ENCODE measurements at places on chromosomes 7 and 10.

DNA sequence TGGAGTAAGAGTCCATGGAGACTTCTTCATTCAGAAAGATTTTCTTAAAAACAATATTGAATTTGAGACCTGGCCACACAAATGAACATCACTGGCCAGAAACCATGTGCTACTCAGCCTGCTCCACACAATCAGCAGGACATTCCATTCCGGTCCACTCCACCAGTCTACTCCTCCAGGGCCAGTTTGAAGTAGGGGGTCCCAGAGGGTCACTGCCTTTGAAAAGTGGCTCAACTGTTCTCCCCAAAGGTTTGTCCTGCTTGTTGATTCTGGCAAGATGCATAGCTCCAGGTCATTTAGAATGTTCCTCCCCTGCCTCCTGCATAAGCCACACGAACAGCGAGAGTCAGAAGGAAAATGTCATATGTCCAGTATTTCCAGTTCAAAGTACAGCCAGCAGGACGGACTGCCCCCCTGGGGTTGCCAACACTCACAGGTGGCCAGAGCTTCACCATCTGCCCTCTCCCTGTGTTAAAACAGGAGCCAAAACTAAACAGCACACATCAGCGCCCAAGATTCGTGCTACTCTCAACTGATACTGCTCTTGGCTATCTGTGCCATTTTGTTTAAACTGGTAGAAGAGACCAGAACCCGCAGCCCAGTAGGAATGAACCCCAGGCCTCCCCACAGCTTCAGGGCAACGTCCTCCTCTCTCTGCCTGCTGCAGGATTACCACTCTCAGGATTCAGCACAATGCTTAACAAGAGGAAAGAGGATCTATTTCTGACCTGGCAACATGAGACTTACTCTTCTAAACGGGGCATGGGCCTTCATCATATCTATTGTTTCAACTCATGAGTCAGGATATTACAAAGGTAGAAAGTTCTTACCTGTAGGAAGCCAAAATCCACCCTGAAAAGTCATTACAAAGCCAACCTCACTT is 11.3 kb downstream of the GRB10 start:
- DNase-seq: no peak

- DNase-seq: peak; percentile 54
Observed at GRCh38 chr10:119501690-119502089, 40.8 kb downstream of the RGS10 start.

- DNase-seq: peak; percentile 36
Observed at GRCh38 chr7:128361411-128362379, at the start of gene PRRT4. Gene PRRT4 (minus strand): TSS chr7:128361690.

- DNase-seq: no peak
Observed at GRCh38 chr10:116324951-116325635, 845 bp downstream of the CCDC172 start.

DNA sequence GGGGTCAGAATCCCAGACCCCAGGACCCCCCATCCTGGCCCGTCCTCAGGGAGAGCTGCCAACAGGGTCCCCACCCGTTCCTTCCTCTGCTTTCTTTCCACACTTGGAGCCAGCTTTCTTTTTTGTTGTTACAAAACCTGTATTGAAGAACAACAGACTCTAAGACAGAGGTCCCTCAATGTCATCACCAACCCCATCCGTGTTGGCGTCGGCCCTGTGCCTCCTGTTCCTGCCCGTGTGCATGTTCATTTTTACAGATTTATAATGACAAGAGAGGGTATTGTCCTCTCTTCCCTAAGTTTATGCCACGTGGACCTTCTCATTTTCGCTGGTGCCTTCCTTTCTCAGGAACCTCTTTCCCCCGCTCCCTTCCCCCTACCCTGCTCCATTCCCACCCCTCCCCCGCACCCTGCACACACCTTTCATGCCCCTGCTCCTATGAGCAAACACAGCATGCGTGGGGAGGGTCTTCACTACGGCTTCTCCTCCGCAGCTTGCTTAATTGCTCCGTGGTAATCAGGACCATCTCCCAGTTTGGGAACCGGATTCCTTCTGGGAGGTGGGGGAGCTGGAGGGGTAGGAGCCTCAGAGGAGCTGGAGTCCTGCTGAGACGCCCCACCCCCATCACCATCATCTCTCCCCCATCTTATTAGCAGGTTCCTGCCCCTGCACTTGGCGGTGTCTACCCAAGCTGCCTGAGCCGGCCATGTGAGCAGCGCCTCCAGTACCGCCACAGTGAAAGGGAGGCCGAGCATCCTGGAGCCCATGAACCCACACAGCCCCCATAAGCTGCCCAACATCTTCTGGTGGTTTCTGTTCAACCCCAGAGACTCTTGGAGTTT is 88.0 kb upstream of the INSIG1 start:
- DNase-seq: no peak

DNA sequence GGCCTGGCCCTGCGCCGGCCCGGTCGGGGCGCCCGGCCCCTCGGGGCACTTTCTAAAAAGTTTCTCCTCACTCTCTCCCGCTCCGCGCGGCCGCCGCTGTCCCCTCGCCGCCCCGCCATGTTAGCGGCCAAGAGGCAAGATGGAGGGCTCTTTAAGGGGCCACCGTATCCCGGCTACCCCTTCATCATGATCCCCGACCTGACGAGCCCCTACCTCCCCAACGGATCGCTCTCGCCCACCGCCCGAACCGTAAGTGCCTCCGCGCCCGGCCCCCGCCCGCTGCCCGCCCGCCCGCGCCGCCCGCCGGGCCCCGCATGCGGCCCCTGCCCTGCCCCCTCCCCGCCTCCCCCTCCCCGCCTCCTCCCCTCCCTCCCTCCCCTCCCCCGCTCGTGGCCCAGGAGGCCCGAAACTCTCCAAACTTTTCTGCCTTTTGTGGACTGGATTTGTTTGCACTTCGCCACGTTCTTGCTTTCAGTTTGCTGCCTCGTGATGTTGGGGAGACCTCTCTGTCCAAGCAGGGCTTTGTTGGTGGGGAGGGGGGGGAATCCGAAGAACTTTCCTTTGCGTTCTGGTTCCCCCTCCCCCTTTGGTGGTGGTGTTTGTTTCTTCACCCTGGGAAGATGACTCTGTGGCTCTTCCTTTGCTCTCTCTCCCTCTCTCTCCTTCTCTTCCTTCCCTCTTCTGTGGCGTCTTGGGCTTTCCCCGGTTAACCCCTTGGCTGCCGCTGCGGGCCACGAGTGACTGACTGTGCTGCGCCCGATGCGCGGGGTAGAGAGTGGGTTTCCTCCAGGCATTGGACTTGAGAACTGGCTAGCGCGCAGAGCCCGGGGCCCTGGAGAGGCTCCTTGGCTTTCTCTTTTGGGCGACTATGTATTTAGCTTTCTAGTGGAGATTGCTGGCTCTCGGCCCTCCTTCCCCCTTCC is 1.6 kb downstream of the TCF7L2 start:
- DNase-seq: peak; percentile 34

DNA sequence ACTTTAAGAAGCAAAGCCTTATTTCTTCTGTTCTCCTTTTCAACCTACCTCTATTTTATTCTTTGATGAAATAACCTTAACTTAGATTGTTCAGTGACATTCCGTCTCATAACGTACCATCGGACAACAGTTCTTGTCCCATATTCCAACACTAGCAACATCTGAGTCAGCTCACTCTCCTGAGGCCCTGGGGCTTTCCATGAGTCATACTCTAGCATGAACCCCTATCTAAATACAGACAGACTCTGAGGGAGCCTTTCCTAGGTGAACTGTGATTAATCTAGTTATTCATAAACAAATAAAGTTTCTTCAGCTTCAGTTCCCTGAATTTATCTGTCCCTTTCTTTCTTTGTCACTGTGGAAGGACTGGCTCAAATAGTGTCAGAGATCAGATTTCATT is 168.7 kb upstream of the LYZL1 start:
- DNase-seq: no peak

DNA sequence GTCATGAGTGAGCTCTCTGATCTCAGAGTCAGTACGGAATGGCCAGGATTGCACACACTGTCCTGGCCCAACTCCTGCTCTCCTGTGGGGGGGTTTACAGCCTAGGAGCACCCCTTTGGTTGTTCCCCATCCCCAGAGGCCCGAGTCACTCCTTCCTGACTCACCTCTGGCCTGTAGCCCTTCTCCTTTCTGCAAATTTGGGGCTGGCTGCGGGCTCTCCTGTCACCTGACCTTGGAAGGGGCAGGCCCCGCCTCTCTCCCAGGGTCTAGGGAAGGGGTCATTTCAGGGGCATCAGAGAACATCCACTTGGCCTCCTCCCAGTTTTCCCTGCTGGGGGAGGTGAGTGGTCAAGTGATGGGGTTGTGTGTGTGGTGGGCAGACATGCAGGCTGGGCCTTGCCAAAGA is 1.7 kb downstream of the NYAP1 start:
- no peak for DNase-seq

GRCh38 chr10:101489355-101489754 is 98.7 kb downstream of the POLL start:
- no peak for DNase-seq

DNA sequence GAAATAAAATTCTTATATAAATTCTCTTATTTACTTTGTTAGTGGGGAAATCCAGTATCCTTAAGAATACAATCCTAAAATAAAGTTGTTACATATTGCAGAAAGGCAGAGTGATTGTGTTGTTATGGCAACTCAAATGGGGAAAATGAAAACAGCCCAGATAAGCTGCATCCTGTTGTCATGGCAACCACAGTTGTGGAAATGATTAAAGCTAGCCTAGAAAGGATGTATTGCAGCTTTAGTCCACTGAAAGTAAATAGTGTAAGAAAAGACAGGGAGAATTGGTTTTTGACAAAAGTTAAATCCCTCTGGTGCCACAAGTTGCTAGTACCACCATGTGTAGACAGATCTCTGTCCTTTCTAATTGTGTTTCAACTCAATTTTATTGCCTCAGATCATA is 43.2 kb downstream of the BTRC start:
- peak; percentile 87 for DNase-seq

GRCh38 chr7:135716677-135717238 is 11.2 kb downstream of the SLC13A4 start:
- DNase-seq: no peak

DNA sequence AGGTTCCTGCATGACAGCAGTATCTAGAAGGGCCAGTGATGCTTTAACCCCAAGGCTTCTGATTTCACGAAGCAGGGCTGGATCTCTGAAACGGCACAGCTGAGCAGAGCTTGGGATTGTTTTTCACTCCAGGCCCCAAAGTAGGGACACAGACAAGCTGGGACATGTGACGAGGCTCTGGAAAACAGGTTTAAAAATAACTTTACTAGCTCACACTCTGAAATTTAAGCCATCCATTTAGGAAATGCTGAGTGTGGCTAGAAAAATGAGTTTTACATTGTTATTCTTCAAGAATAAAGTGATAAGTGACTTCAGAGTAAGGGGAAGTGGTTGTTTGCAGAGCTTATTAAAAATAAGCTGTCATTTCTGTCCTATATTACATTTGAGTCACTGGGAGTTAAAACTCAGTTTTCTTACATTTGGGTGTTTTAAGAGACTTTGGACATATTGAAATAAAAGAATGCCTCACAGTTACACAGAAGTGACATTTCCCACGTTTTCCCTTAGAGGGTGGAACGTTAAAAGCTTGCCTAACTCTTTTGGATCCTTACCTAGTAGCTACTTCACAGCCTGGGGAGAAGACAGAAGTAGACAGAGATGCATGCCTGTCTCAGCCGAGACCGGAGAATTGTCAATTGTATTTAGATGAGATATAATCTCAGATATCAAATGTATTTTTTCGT is 107.8 kb downstream of the GALNT17 start:
- no peak for DNase-seq

GRCh38 chr10:70926226-70927000 is 38.0 kb upstream of the PCBD1 start:
- DNase-seq: no peak

DNA sequence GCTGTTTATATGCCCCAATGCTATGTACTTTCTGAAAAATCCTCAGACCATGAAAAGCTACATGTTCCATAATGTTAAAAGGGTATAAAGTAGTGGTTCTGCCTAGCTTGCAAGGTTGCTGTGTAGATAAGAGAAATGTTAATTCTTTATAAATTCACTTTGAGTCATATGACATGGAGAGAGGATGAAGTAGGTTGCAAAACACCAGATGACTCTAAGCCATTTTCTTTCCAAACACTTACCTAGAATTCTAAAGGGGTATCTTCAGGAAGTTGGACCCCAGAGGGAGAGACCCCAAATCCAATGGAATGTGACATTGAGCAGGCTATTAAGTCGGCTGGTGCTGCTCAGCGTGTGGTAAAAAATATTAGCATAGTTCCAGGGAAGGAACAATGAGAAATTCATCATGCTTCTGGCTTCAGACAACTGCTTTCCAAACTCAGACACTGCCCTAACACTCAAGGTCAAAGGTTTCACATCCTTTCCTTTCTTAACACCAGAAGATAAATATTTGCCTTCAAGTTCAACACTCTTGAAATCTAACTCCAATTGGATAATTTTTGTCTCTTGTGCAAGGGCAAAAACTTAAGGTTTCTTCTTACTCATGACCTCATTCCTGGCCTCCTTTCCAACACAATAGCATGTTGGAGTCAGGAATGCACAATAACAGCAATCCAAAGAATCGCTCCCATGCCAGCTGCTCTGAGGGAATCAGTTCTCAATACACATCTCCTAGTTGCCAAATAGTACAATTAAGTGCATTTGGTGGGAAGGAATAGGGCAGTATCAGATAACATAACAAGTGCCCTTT is 100.7 kb upstream of the AFAP1L2 start:
- no peak for DNase-seq

GRCh38 chr7:24870766-24871165 is 109.2 kb downstream of the OSBPL3 start:
- no peak for DNase-seq

DNA sequence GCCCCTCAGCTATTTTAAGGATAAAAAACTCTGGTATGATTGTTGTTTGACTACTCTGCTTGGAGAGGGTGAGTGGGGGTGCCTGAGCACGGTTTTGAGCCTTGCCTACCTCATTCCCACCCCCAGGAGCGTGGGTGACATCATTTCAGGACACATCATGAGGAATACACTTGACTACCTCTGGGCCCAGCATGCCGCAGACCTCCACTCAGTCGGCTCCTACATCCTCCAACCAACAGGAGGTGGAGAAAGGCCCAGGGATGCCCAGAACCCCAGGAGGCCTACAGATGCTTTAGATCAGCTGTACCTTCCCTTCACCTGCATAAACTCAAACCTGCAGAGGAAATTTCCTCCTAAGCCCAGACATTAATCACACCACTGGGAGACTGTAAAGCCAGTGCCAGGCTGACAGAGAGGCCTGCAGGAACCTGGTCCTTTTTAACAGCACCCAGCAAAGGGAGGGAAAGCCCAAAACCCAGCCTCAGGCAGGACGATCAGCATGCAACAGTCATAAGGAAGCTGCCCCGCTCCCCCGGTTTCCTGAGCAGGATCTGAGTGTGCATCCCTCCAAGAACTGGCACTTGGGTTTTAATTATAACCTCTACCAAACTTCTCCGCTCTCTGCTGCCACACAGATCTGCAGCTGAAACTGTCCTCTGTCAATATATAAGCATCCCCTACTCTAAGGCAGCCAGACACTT is 61.7 kb upstream of the ZNRF2 start:
- no peak for DNase-seq

Measured in CD4-positive, alpha-beta T cell treated with Interleukin-4 for 4 hours (primary cell).